ENCODE measurements at places on chromosomes 7 and 10. TPM values are rescaled to one million over a fixed set of nuclear protein-coding genes. Genes with fewer than 3 reads are reported as not detected.

- DNase-seq = no peak
Measured at GRCh38 chr10:98242823-98243222, 25.2 kb downstream of the LOXL4 start.

ZNF239 gene
- total RNA-seq = 4.7 TPM

VIM gene
- total RNA-seq = 10,072 TPM

NAMPT gene
- total RNA-seq = 51.9 TPM

DNA sequence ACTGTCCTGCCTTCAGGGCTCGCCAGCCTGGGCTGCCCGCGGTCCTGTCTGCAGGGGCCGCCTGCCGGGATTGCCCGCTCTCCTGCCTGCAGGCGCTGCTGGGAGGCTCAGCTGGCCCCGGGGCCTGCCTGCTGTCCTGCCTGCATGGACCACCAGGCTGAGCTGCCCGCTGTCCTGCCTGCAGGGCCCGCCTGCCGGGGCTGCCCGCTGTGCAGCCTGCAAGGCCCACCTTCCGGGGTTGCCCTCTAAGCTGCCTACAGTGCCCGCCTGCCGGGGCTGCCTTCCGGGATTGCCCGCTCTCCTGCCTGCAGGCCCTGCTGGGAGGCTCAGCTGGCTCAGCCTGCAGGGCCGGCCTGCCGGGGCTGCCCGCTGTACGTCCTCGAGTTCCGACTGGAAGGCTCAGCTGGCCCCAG is 164.4 kb downstream of the GLRX3 start:
- peak; percentile 61 for DNase-seq

DNA sequence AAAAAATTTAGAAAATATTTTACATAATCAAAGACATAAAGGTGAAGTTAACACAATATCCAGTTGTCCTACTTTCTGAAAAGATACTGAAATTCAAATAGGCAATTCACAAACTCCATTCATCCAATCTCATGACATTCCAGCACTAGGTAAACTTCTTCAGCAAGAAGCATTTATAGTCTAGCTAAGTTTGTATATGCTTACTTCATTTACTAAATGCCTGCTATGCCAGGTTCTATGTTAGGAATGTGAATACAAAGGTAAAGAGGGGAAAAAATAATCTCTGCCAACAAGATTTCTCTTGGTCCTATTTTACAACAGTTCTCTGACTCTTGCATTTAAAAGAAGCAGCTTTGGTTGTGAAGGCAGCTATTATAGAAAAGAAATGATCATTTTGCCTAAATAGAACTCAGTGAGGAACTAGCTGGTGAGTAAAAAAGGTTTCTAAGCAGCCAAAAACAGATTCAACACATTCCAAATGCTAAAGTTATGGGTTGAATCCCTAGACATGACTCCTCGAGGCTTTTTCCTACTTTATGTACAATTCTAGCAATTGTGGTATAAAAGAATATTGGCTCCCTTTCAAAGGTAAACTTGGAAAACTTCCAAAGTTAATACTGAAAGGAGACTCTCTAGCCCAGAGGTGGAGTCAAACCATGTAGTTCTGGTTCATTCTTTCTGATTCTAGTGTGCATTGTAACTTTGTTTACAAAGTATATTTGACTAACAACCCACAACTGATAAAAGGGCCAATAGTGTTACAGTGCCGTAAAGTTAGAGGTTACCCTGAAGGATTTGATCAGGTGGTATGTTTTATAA is 30.9 kb upstream of the KLHL7 start:
- DNase-seq = peak; percentile 50

DNA sequence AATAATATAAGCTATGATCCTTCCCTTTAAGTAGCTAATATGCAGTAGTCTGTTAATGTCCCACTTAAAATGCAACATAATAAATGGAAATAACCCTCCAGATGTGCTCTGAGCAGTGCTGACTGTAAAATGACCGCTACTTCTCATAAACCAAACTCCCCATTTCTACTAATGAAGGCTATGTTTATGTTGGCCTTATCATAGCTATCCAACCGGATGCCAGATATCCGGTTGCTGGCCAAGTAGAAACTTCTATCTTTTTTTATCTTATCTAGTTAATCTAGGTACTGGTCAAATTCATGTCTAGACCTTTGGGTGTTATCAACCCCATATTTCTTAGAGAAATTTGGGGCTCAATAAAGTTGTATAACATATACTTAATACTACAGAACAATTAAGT is 56.6 kb downstream of the CHRM2 start:
- DNase-seq = no peak

DNA sequence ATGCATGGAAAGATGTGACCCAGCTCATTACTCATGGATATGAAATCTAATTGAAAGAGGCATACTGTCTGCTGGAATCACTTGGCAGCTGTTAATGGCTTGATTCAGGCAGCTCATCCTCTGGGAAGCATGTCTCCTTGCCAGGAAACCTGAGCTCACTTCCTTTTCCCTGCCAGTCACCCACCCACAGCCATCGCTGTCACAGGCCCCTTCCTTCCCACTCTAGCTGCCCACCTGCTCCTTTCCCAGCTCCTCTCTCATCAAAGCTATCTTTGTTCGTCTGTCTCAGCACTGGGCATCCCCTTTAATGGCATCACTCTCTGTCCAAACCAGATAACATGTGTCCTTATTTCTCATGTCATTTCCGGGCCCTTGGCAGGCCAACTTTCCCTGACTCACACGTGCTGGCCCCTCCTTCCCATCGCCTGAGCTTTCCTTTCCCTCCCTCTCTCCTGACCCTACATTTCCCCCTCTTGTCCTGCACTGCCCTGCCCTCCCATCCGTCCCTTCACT is 721.9 kb downstream of the TNS3 start:
- DNase-seq = peak; percentile 61

ITGA8 gene
- 2.5 TPM for total RNA-seq

- DNase-seq = no peak
Measured at GRCh38 chr10:61933859-61934555, 32.5 kb downstream of the ARID5B start.

PPIA gene
- total RNA-seq = 1,612 TPM

DNA sequence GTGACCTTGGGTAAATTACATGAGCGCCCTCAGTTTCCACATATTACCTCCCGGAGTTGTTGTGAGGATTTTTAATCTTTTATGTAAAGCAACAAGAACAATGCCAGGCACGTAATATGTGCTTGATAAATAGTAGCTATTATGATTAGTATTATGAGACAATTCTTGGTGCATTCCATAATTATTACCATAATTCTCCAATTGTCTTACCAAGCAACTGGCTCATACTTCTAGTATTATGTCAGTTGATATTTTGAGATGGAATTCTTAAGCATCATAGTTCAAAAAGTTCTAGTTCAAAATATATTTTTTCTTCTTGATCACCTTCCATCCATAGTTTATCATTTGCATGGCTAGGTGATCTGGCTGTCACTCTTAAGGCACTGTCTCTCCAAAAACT is 259.0 kb downstream of the BBS9 start:
- no peak for DNase-seq

FAM237B gene
- not detected for total RNA-seq

DNA sequence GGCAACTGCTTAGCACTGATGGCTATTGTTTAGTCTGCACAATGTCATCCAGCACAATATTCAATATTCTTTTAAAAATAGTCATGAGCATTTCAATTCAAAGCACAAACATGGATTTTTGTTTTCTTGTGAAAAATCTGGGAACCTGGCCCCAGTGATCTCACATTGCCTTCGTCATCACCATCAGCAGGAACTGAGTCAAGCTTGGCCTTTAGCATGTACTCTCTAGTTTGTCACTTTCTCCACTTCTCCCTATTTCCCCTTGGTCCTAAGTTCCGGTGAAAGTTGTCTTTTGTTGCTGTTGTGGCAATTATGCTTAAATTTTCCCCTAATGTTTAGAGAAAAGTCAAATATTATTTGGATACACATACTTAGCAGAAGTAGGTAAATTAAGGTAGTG is 252.9 kb upstream of the SORCS1 start:
- DNase-seq = no peak

GRCh38 chr7:128201067-128201689 is 39.9 kb upstream of the LEP start:
- DNase-seq = peak; percentile 79

NOLC1 gene
- total RNA-seq = 18.1 TPM

Data from osteoblast (primary cell).